SW 1271 (cell line): ENCODE measurements at places on chromosomes 6 and 20.

DNA sequence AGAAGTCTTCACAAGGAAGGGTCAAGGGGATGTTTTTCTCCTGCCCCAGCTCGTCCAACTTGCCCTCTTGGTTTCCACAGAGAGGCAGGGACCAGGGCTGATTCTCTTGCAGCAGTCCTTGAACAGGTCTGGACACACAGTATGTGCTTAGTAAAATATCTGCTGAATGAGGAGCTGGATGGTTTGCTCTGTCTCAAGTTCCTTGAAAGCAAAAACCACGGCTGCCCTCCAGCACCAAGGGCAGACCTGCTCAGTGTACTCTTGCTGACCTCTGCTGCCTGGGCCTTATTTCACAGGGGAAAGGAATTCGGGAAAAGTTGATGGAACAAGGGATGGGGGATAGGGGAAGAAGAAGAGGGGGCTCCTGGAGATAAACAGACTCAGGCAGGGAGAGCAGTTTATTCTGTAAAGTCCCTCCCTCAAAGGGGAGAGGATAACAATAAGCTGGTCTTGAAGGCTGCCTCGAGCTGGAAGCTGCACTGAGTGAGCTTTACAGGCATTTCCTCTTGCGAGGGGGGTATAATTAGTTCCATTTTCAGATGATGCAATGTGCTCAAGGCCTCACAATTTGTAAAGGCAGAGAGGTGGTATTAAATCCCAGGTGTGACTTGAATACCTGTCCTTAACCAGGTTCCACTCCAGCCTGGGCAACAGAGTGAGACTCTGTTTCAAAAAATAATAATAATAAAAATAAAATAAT lies 10.3 kb downstream of the KCNK5 start:
- no peak for DNase-seq

DNA sequence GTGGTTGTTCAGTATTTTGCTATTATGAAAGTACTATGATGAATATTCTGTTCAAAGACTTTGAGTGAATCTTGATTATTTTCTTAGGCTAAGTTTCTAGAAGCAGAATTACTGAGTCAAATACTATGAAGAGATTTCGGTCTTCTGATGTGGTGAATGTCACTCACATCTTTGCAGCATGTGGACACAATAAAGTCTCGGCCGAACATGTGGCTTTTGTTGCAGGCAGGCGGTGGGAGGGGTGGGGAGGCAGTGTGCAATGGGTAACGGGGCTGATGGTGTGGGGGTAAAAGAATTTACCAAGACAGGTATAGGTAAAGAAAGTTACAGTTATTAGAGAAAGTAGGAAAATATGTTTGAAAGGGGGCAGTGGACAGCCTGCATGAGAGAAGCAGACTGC lies 156.4 kb upstream of the DTNBP1 start:
- DNase-seq: no peak

DNA sequence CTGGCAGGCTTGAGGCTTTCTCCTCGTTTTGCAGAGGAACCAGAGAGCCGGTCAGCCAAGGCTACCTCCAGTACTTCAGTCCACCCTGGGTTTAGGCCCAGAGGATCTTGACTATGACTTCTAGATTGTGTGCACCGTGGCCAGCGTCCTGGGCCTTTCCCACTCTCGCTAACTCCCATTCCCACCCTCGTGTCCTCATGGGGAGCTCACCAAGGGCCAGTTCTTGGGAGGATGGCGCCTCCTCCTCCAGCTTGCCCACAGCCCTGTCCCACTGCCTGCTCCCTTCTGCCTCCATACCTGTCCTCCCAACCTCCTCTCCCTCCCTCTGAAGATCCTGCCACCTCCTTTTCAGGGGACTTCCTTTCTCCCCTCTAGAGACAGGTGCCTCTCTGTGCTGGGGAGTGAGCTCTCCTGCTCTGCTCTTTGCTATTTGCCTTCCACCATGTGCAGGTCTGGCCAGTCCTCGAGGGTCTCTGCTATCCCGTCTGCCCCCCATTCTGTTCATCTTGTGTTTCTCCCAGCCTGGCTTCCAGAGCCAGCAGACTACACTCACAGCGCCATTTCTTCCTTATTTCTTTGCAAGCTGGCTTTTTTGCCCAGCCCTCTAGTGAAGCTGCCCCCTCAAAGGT lies 4.4 kb upstream of the SYNJ2 start:
- no peak for DNase-seq

DNA sequence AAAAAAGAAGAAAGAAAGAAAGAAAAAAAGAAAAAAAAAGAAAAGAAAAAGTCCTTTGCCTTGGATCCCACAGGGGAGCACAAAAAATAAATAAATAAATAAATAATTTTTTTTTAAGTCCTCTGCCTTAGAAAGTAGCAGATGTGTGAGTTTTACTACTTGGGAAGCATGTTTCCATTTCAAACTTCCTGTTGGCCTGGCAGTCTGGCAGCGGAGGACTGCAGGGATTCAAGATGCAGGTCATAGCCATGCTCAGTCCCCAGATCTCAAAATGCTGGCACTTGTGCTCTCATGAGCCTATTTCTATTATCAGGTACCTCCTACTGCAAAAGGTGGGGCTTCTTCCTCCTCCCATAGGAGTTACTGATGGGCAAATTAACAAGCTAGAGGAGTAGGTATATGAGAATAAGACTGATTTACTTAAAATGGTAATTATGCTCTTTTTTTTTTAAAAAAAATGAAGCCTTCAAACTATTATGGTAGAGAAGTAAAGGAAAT lies 54.2 kb upstream of the MAP7 start:
- DNase-seq: no peak

GRCh38 chr6:12007473-12007872 lies 4.6 kb upstream of the HIVEP1 start:
- DNase-seq: no peak

- no peak for DNase-seq
Observed at GRCh38 chr6:100101644-100102043, 107.6 kb upstream of the MCHR2 start.

DNA sequence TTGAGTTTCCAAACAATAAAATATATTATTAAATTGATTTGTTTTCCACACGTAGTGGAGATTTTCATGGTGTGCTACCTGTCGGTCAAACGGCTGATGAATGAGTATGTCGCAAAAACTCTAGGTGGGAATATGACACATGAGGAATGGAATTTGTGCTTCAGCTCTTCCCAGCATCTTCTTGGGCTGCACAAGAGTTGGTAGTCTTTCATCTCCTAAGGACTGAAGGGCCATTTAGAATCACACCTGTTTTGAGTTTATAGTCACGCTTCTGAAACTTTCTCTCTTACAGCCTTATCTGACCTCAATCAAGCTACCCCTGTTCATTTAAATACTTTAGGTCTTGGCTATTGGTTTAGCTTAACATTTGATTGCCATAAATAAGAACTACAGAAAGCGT lies 157.7 kb upstream of the AKAP12 start:
- DNase-seq: no peak

- no peak for DNase-seq
Observed at GRCh38 chr6:133701633-133702331, 187.1 kb upstream of the TCF21 start.

DNA sequence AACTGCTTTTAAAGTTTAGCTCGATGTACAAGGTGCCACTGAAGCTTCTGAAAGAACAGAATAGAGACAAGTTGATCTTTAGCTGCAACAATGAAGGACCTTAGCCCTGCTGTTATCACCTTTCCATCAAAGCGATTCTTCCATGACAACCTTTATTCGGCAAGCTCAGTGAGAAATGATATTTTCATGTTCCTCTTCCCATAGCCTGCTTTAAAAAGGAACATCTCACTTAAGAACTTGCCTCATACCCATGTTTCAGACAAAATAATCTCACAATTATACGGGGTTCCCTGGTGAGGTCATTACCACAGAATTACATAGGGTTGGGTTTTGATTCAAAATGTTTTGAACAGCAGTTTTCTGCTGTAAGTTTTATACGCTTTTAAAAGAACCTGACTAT lies 264.2 kb downstream of the THBS2 start:
- DNase-seq: no peak

- DNase-seq: no peak
Observed at GRCh38 chr6:83601119-83601518, 88.8 kb downstream of the PRSS35 start.

GRCh38 chr6:157143171-157143889 lies 180.0 kb downstream of the TMEM242 start:
- no peak for DNase-seq

DNA sequence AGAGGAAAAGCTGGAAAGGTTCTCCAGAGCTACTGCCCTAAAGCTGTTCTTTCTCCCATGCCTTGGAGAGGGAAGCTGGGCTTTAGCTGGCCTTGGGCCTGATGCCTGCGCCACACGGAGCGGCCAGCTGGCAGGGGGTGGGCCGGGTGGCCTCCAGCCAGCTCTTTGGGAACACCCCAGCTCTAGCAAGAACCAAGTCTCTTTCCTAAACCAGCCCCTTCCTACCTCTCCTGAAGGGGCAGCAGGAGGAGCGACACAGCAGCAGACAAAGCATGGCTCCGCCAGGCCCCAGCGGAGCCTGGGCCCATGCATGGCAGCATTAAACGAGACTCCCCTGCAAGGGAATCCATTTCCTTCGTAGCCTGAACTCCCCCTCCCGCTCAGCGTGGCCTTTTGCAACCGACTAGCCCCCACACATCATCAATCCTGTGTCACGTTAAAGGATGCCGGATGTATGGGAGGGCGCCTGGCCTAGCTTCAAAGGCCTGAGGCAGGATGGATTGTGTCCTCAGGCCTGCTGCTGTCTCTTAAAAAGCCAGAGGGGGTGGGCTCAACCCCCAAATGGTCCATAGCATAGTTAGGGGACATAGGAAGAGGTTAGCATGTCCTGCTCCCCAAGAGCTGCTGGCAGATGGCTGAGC lies 14.0 kb downstream of the MRPS18A start:
- DNase-seq: no peak

GRCh38 chr20:59082077-59082740 lies 39.6 kb upstream of the PRELID3B start:
- DNase-seq: peak; percentile 18

- DNase-seq: no peak
Observed at GRCh38 chr20:46311039-46311650, 2.8 kb upstream of the CDH22 start.

GRCh38 chr6:111740506-111740905 lies 132.7 kb downstream of the FYN start:
- DNase-seq: no peak

GRCh38 chr20:45337367-45338120 lies 10.7 kb downstream of the SDC4 start:
- peak; percentile 64 for DNase-seq

DNA sequence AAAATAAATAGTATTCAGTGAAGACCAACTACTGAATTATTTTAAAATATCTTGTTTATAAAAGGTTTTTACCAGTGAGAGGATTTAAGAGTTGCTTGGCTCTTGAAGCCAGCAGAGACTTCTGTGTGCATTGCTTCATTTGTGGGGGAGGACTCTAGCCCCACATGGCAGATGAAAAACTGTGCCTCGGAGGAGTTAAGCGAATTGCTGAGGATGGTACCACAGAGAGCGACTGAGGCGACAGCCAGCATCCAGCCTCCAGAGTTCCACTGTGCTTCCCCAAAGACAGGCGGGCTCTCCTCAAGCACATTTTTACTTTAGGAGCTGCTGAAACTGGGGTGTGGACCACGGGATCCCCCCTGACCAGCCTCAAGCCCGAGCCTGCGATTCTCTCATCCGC lies 80.7 kb downstream of the THBS2 start:
- no peak for DNase-seq

DNA sequence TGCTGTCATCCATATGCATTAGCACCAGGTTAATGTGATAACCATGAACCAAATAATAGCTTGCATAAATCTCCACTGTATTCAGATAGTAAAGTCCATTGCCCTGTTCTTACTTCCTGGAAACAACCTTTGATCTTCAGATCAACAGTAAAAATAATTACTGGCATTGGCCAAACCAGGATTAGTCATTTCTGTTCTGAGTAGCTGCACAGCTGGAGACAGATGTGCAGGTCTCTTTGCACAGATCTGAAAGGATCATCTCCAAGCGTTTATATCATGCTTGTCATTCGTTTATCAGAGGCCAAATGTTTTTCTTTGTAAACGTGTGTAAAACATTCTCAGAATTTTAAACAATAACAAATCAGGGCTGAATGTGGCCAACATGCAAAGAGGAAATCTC lies 134.4 kb upstream of the HMGCLL1 start:
- DNase-seq: no peak

DNA sequence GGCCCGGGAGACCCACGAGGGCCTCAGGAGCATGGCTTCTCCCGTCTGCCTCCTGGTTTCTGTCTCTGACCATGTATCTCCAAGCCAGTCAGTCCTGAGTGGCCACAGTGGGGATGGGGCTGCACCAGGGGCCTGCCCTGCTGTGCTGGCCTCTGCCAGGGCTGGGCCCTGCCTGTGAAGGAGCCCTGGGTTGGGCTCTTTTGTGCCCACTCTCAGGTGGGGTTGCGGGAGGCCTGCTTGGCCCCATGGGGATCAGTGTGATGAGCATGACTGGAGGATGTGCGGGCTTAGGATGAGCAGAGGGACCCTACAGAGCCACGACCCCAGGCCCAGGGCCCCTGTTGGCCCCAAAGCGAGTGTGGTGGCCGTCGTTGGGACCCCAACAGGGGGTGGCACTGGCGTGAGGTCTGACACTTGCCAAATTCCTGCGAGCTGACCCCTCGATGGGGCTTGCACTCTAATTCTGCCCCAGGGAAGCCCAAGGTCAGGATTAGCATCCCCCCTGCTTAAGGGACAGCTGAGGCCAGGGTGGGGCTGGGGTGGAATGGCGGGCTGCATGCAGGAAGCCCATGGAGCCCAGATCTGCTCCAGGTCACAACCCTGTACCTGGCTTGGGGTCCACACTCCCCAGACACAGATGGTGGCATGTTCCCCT lies 90.0 kb upstream of the BHLHE23 start:
- DNase-seq: no peak

- no peak for DNase-seq
Observed at GRCh38 chr20:39503902-39504709, 542.0 kb downstream of the DHX35 start.

- DNase-seq: no peak
Observed at GRCh38 chr6:170279977-170280688, 10.7 kb downstream of the DLL1 start.

GRCh38 chr6:145878591-145879295 lies 64.1 kb upstream of the FBXO30 start:
- DNase-seq: no peak

DNA sequence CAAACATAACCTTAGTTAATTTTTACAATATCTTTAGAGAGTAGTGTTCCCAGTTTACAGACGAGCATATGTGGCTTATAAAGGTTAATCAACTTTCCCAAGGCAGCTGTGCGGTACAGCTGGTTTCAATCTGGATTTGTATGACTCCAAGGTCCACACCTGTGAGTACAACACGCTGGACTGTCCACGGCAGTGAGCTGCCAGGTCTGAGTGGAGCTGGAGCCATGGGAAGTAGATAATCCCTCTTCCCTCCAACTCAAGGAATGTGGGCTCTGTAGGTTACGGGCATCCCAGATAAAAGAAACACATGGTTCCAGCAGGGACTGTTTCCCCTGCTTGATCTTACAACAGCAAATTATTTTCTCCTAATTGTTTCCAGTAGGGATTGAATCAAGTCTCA lies 102.2 kb downstream of the SOD2 start:
- no peak for DNase-seq

DNA sequence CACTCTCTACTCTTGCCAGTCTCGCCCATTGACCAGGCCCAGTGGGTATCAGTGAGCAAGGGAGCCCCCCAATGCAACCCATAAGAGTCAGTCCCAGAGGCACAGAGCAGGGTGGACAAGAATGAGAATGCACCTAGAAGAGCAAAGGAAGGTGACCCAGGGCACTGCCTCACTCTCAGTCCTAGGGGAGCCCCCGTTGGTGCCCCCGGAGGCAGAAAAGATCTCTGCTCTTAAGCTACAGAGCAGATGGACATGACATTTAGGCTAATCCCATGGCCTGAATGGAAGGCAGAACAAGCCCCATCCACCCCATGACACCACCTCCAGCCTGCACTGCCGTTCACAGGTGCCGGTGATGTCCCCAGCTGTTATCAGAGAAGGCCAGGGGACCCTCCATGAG lies 50.7 kb upstream of the PLEKHG1 start:
- DNase-seq: no peak

GRCh38 chr6:35691027-35691824 lies 2.5 kb upstream of the FKBP5 start:
- DNase-seq: no peak
